ENCODE measurements at places on chromosomes 7 and 10. TPM values are rescaled to one million over a fixed set of nuclear protein-coding genes. Genes with fewer than 3 reads are reported as not detected.

- peak; percentile 4 for DNase-seq
These were observed 100.4 kb upstream of the ARHGAP21 start for GRCh38 chr10:24824124-24824523.

DNA sequence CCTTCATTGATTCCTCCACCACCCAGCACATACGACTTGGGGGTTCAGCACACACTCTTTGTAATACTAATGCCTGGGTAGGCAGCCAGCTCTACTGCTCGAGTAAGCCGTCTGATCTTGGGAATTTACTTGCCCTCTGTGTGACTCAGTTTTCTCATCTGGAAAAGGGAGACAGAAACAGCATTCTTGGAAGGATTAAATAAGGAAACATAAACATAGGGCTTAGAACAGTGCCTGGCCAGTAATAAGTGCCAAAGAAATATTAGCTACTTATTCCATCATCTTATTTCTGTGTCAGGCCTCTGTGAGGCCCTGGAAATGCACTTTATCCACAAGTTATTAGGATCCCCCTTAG lies 130.1 kb downstream of the TNS3 start:
- peak; percentile 78 for DNase-seq

- no peak for DNase-seq
These were observed 331.5 kb downstream of the CXCL12 start for GRCh38 chr10:44053391-44053790.

GRCh38 chr7:140035400-140036223 lies 27.1 kb downstream of the PARP12 start:
- DNase-seq: peak; percentile 91

DNA sequence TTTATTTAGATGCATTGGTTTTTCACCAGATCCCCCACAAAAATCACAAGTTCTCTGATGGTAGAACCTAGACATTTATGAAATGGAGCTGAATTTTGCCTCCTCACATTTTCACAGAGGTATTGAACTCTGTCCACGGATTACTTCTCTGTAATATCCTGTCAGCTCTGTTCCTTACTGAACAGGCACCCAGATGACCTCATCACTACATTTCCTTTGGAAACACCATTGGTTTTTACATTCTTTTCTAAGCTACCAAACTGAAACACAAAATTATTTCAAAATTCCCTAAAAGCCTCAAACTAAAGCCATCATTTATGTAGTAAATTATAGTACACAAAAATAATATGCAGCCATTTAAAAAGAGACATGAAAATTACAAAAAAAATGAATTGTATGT lies 98.3 kb upstream of the KCNIP2 start:
- peak; percentile 71 for DNase-seq

PLCE1 gene
- 2.9 TPM for total RNA-seq

GRCh38 chr7:100949227-100949932 lies at the start of gene MUC3A:
Gene MUC3A (plus strand): TSS chr7:100949534. CDS start chr7:100949625, 91 bp downstream.
- no peak for DNase-seq

RAMP3 gene
- total RNA-seq: not detected

- no peak for DNase-seq
These were observed 135.2 kb upstream of the DLX6 start for GRCh38 chr7:96870185-96870584.

DNA sequence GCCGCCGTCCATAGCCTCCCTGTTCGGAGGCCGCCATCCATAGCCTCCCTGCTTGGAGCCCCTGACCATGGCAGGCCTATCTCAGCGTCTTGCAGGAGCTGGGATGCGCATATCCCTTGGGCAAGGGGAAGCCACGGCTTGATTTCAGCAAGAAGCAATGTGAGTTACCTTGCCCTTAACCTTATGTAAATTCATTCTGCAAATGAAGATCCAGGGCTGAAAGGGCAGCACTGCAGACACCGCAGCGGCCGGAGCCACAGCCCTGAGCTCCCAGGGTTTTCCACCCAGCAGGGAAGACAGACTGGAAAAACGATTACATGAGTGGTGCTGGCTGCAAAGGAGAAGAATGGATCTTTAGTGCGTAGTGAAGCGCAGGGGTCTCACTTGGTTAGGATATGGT lies 95.8 kb downstream of the SEC61G start:
- DNase-seq: no peak

DNA sequence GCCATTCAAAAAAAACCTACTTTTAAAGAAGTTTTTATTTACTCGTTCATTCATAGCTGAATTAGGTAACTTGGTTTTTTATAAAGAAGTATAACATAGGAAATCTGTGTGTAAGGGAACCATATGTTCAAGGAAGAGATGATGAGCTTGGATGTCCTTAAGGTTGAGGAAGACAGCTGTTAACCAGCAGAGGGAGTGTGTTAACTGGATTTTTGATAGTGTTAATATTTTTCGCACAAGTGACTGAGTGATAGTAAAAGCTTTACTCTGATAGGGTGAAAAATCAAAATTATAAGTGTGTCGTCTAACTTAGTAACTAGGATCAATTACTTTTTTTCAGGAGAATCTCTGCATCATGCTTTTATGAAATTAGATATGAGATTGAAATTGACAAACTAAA lies 134.7 kb downstream of the ARL5B start:
- peak; percentile 32 for DNase-seq

- no peak for DNase-seq
These were observed 2.1 kb downstream of the SYNPO2L start for GRCh38 chr10:73653701-73654100.

GBX1 gene
- total RNA-seq: not detected

DNA sequence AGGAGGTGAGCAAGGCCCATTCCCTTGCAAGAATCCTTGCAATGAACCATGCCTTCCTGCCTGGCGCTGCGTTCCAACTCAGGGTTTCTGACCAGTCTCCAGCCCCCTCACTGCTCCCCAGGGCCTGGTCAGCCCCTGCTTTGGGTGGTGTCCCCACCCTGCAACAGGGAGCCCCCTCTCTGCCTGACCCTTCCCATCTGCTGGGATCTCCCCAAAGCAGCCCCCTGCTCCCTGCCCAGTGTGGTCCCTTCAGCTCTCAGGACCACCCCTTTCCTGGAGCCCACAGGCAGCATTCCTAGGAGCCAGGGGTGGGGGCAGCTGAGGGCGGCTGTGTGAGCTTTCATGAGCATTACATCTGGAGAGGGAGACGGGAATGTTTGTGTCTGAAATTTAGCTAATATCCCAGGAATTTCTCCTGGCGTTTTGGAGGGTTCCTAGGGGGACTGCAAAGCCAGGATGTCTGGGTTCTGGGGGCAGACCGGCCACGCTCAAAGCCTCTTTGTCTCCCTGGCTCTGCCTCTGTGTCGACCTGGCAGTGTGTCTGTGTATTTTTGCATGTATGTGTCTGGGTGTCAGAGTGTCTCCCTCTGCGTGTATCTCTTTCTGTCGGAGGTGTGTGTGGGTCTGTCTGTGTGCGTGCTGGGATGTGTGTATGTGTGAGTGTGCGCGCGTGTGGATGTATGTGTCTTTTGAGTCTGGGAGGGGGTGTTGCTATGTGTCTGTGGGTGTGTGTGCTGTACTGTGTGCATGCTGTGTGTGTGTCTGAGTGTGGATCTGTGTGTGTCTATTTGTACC lies 300.5 kb upstream of the ZMIZ1 start:
- no peak for DNase-seq

DNA sequence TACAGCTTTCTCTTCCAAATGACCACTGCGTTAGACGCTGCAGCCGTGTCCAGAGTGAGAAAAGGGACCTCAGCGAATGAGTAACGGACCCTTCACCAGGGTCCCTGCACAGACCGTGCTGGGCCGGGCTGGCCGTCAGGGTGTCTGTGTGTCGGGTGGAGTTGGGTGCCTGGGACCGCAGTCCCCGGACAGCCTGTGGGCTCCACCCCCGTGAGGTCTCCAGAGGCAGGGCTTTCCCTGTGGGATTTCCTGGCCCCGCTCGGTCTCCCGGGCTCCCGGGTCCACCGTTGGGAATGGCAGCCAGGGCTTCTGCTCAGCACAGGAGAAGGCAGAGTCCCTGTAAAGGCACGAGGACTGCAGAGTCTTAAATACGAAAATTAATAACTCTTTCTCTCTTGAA lies 509.7 kb downstream of the TCERG1L start:
- DNase-seq: no peak

- peak; percentile 66 for DNase-seq
These were observed 2.8 kb downstream of the MCU start for GRCh38 chr10:72694476-72695369.

- DNase-seq: no peak
These were observed 182.8 kb downstream of the SEC23IP start for GRCh38 chr10:120075349-120075748.

AIMP2 gene
- total RNA-seq: 74.6 TPM

IFIT1 gene
- total RNA-seq: 15.2 TPM

GRCh38 chr10:86254081-86254480 lies 112.5 kb downstream of the GRID1 start:
- no peak for DNase-seq

- peak; percentile 88 for DNase-seq
These were observed 37.1 kb downstream of the MTURN start for GRCh38 chr7:30171766-30172447.

DNA sequence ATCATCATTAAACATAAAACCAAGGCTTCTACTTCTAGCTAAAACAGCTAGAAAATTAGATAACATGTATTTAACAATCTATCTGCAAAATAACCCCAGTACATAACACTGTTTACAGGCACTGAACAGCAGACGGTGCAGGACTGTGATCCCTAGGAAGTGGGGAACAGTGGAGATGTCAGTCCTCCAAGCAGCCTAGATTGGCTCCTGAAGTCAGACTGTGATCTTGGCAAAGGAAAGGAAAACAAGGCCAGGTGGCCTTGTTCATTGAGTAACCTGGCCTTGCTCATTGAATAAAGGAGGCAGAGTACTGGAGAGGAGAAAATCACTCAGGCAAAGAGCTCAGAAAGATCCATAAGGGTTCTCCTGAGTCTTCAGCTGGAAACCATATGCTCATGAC lies 77.7 kb upstream of the DIP2C start:
- no peak for DNase-seq

DNA sequence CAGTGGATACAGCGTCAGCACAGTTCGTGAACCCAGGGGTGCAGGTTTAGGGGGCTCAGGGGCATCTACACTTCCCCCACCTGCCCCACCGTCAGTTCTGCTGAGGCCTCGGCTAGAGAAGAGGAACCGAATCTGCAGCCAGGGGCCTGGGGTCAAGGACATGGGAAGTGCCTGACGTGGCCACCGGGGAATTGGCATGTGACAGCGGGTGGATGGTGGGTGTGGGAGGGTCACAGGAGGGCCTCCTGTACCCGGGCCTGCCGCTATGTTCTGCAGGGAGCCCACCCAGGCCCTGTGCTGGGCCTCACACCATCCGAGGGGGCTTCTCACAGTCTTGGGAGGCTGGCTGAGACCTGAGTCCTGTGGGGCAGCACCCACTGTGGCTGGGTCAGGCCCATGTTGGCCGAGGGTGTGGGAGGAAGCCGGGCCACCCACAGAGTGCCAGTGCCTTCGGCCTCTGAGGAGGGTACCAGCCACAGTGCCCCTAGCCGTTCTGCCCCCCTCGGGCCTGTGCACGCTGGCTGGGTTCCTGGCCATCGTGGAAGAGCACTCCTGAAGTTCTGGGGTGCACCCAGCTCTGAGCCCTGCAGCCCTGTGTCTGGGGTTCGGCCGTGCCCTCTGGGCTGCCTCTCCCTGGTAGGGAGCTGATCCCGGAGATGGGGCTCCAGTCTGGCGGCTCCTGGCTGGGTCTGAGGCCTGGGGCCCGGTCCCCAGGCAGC lies 5.9 kb downstream of the TTYH3 start:
- DNase-seq: no peak

KIF5B gene
- 137 TPM for total RNA-seq

ITIH5 gene
- total RNA-seq: not detected

SLC39A12 gene
- not detected for total RNA-seq

- peak; percentile 17 for DNase-seq
These were observed 622.6 kb upstream of the CELF2 start for GRCh38 chr10:10394933-10395658.

GRCh38 chr10:105950410-105950809 lies 1214.1 kb downstream of the SORCS1 start:
- DNase-seq: peak; percentile 63

KCP gene
- total RNA-seq: not detected

DNA sequence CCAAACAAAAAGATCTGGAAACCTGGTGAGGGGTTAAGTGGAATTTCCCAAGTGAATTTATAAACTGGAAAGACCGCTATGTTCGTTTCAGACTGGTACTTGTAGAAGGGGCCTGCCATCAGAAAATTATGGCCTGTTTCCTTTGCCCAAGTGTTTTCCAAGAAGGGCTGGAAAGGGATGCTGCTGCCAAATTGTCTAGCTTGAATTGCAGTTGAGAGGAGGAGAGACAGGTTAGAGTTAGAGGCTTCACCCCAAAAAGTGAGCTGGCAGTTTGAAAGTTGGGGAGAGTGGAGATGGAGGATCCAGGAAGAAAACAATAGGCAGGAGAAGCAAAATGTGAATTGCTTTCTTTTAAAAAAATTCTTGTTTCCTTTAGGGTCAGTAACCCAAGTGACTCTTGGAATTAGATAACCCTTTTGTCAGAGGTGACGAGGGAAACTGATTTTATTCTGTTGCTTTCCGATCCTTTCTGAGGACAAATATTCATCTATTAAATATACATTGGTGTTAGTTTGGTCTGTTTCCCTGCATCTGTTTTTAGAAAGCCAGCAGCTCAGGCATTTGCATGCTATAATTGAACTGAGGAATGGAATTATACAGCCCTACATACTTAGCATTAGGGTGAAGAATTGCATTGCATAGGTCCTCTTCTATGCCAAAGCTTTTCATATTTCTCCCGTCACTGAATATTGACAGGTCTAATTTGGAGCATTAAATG lies 82.5 kb upstream of the PRR15 start:
- DNase-seq: no peak

ABCA13 gene
- total RNA-seq: 0.11 TPM

- no peak for DNase-seq
These were observed 775.1 kb downstream of the GATA3 start for GRCh38 chr10:8829592-8829991.

DNA sequence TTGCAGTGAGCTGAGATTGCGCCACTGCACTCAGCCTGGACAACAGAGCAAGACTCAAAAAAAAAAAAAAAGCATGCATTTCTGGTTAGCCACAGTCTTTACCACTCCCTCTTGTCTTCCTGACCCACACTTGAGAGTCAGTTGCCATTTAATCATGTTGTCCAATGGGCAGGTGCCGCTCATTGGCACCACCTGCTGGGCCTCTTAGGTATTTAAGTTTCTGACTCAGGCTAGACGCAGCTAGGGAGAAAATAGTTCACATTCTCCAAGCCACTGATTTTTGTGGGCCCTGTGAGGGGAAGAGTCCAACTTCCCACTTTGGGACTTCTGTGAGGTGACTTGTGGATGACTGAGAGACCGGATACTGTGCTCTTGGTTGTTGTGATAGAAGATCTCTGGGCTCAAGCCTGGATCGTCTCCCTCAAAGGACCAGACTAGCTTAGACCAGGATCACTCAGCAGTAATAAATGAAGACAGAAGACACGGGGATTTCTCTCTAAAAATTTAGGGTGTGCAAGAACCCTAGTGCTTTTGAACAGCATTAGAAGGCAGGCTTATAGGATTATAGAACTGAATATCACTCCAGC lies 26.8 kb upstream of the SORCS3 start:
- peak; percentile 57 for DNase-seq
